ENCODE measurements at places on chromosomes 2 and 18. TPM values are rescaled to one million over a fixed set of nuclear protein-coding genes. Genes with fewer than 3 reads are reported as not detected.

MRPS5 gene
- 63.6 TPM for total RNA-seq

DSC1 gene
- not detected for total RNA-seq

DOK6 gene
- total RNA-seq, result 0.47 TPM

LRP1B gene
- total RNA-seq, result 7.5 TPM

RTP5 gene
- not detected for total RNA-seq

TCF4 gene
- 37.3 TPM for total RNA-seq

PRLH gene
- not detected for total RNA-seq

C18orf54 gene
- total RNA-seq, result 9.8 TPM

LONRF2 gene
- not detected for total RNA-seq

IFT172 gene
- total RNA-seq, result 11.3 TPM

LAMA3 gene
- 0.08 TPM for total RNA-seq

CFLAR gene
- 13.6 TPM for total RNA-seq

HS6ST1 gene
- total RNA-seq, result 20.0 TPM

MOGAT1 gene
- not detected for total RNA-seq

AGBL5 gene
- total RNA-seq, result 71.4 TPM

ADGRF3 gene
- total RNA-seq, result 0.71 TPM

CABYR gene
- total RNA-seq, result not detected

LRATD1 gene
- total RNA-seq, result not detected

WNT10A gene
- 0.28 TPM for total RNA-seq

FER1L5 gene
- total RNA-seq, result 0.04 TPM

MBD5 gene
- total RNA-seq, result 18.0 TPM

ERMN gene
- not detected for total RNA-seq

NEURL3 gene
- total RNA-seq, result not detected

IL1RL1 gene
- not detected for total RNA-seq

MAL gene
- not detected for total RNA-seq

CNGA3 gene
- not detected for total RNA-seq

SETBP1 gene
- 10.5 TPM for total RNA-seq

MOCOS gene
- total RNA-seq, result not detected

MPP4 gene
- total RNA-seq, result 0.05 TPM

LRP2 gene
- not detected for total RNA-seq

RESP18 gene
- total RNA-seq, result not detected

GPBAR1 gene
- 0.25 TPM for total RNA-seq

PCARE gene
- total RNA-seq, result 0.02 TPM

ALPP gene
- 0.08 TPM for total RNA-seq

MGAT4A gene
- 0.08 TPM for total RNA-seq

TEX44 gene
- not detected for total RNA-seq

ABHD3 gene
- total RNA-seq, result 13.2 TPM

MEP1B gene
- total RNA-seq, result not detected

HOXD13 gene
- 11.0 TPM for total RNA-seq

DHRS9 gene
- not detected for total RNA-seq

GAREM1 gene
- 5.1 TPM for total RNA-seq

COLEC11 gene
- total RNA-seq, result 0.51 TPM
